ENCODE measurements at places on chromosomes 4 and X.
A peak's percentile ranks its signal among the peaks of the same experiment; 100 is the strongest.

DNA sequence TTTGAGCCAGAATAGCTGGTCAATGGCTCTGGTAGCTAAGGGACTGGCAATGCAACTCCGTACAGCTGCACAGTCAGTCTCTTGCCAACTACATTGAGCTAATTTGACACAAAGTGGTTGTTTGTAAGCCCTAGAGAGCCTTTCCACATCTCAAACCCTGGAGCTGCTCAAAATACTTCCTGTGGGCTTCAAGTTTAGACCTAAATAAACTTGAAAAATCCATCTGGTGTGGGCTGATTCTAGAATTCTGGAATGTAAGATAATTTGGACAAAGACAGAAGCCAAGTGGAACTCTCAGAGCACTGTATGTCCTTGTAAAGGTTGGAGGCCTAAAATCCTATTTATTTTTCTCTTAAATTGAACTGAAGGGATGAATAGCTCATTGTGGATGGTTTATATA lies 380.8 kb downstream of the SPRY1 start:
- ATAC-seq: no peak

DNA sequence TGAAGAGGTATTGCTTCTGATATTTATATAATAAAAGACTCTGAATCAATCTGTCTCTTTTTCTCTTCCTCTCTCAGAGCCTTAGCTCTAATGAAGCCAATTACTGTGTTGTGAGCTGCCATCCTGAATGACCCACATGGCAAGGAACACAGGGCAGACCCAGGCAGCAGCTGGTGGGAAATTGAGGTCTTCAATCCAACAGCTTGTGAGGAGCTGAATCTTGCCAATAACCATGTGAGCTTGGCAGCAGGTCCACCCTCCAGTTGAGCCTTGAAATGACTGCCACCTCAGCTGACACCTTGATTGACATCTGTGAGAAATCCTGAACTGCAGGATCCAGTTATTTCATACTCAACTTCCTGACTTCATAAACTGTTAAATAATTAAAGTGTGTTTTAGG lies 149.4 kb downstream of the NDST4 start:
- no peak for ATAC-seq

DNA sequence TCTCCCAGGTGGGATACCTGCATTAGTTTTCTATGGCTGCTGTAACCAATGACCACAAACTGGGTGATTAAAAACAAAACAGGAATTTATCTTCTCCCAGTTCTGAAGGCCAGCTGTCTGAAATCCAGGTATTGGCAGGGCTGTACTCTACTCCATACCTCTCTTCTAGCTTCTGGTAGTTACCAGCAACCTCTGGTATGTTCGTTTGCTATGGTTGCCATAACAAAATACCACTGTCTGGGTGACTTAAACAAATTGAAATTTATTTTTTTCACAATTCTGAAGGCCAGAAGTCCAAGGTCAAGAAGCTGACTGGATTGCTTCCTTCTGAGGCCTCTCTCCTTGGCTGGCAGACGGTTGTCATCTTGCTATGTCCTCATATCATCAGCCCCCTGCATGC lies 642.1 kb upstream of the TENM3 start:
- ATAC-seq: no peak

DNA sequence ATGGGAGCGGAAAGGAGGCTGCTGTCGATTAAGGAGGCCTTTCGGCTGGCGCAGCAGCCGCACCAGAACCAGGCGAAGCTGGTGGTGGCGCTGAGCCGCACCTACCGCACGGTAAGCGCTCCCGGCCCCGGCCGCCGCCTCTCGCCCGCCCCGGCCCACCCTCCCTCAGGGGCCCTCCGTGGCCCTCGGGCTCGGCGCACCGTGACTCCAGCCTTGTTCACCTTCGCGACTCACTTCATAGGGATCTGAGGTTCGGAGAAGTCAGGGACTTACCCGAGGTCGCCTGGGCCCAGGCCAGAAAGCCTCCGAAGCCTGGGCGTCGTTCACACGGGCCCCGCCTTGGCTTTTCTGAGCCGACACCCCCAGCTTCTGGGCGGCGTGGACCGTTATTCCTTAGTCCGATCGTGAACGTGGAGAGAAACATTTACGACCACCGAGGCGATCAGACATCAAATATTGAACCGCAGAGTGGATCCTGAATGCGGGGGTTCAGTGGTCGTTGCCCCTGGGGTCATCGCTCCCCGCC lies 362 bp downstream of the NCAPG start:
- ATAC-seq: peak; percentile 29

DNA sequence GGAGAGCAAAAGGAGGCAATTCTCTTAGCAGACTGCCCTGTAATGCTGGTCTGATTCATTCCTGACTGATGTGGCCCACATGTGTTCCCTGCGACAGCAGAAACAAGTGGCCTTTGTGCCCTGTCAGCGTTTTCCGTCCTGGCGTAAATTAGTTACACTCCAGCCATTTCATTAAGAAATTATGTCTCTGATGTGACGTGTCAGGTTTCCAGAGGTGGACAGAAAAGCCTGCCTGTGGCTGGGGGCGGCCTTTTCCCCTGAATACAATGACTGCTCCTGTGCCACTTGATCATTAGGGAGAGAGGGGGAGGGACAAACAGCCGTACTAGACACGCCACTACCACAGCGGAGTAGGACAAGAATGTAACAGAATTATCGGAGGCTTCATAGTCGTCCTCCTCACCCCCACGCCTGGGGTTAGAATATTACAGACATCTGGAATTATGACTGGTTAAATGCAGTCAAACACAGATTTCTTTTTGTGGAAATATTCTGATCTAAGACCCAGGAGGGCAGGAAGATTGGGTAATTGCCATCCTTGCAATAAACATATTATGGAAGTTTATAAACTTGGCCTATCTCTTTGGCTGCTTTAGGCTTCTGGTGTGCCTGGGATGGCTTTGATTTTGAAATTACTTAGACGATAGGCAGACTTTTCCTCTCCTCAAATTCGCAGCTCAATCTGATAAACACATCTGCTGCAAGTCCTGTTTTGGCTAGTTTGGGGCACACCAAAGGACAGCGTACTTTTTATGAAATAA lies 146.2 kb upstream of the BCOR start:
- no peak for ATAC-seq

DNA sequence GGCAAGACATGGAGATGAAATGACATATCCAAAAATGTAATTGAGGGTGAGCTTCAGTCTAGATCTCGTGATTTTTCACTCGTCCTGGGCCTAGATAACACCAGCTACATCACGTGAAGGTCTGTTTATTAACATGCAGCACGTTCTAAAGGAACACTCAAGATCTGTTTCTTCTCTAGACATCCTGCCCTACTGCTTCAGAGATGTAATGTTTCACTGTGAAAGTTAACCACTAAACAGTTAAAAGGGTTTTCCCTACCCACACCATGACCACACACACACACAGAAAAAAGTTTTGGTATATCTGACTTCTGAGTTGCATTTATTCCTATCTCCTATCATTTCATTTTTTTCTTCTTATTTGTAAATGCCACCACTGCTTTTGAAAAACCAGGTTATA lies 52.3 kb upstream of the SMIM31 start:
- peak; percentile 35 for ATAC-seq

GRCh38 chrX:40374486-40374885 lies 206.3 kb upstream of the ATP6AP2 start:
- no peak for ATAC-seq

DNA sequence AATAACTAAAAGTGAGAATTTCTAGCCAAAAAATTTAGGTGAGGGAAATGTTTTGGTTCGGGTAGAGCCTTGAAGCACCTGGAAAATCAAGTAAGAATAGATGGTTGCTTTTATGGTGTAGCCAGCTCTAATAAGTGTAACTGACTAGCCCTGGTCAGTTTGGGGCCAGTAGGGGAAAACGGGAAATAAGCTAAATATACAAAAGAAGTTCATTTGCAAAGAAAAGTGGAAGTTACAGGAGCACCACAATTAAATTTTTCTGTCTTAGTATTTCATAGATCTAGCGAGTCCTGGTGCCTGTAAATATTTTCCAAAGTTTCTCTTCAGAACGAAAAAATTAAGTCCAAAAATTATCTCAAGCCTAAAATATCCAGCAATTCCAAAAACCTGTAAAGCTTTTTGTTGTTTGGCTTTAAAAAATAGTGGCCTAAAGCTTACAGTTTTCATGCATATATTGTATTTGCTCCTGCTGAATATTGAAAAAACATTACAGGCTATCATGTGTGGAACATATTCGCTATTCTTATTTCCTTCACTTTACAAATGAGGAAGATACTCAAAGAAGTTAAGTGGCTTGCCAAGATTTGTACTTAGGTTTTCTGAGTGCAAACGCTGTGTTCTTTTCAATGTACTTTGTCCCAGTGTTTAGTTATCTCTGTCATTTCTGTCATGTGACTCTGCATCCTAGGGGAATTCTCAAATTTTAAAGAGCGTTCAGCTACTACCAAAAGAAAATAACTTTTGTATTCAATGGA lies 7.3 kb upstream of the PTPN13 start:
- ATAC-seq: no peak

DNA sequence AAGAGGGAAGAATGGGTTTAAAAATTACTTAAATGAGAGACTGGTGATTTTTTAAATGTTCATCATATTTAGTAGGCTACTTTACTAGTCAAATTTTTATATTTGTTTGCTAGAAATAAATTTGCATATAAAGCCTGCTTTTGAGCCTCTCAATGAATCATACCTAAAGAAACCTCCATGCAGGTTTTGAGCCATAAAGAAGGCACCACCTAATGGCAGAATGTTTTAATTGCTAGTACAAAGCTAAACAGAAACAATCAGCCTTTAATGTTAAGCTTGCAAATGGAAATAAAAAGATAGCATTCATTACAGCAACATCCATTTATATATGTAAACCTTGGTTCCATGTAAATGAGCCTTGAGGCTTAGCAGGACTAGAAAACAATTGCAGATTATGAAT lies 989.7 kb downstream of the CCSER1 start:
- no peak for ATAC-seq

- ATAC-seq: no peak
Measured at GRCh38 chrX:55659931-55660330, 36.7 kb downstream of the FOXR2 start.

DNA sequence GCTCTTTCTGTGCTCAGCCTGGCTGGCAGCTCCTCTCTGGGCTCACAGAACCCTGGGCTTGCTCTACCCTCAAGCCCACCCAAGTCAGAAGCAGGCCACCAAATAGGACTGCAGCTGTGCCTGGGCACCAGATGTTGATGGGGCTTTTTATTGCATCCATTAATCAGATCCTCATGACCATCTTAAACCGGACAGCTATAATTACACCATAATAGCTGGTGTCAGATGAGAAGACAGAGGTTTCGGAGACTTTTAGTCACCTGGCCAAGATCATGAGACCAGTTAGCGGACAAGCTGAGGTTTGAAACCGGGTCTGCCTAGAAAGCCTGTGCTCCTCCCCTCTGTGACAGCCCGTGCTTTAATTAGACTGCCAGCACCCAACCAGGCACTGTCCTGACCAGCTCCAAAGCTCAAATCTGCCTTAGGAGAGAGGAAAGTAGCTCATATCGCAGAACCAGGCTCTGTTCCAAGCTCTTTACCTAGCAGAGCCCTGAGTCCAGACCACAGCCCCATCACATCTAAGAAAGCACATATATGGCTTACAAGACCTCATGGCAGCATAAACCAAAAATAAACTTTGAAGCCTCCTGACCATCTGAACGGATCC lies 88.9 kb downstream of the JAKMIP1 start:
- no peak for ATAC-seq

DNA sequence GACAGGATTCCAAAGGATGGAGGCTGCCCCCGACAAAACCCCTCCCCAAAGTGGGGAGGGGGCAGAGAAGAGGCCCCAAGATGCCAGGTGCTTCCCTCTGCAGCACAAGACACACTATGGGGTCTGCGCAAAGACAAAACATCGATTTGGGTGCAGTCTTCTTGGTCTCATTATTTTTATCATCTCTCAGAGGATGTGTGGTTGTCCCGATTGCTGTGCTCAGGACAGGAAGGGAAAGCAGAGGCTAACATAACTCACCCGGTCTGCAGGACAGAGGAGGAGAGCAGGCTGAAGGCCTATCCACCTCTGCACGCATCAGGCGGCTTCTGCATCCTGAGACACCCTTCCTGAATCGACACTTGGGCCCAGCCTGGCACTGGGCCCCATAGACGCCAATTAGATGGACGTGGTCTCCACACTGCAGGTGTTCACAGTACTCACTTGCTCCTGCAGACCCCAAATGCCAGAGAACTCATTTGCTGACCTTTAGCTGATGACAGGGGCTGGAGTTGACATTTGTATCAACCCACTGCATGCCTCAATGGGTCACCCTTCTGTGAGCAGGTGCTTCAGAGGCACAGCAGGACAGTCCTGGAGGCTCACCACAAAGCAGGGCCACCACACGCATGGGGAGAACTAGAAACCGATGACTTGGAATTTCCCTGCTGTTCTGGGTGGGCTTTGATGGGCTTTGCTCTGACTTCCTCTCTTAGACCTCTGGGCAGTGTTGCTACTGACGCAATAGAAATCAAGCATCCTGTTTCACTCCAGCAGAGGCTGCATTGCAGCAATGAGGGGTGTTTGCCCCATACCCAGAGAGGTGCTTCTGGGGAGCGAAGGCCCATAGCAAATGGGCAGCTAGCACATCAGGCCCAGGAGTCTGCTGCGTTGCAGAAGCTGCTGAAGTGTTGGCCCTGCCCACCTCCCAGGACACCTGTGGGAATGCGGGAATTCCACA lies 96.3 kb upstream of the ENPP6 start:
- no peak for ATAC-seq

DNA sequence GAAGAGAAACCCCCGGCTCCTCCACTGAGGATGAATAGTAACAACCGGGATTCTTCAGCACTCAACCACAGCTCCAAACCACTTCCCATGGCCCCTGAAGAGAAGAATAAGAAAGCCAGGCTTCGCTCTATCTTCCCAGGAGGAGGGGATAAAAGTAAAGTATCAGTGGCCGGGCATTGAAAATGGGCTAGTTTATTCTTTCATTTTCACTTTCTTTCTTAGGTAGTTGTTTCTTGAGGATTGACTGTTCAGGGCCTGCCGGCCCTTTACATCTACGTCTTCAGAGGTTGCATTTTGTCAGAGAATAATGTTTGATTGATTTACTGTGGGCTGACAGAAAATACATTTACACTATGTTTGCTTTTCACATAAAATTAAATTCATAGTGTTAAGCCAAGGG lies 27.1 kb downstream of the PAK3 start:
- peak; percentile 56 for ATAC-seq

GRCh38 chrX:109890910-109891502 lies 111.9 kb upstream of the TMEM164 start:
- ATAC-seq: peak; percentile 43

DNA sequence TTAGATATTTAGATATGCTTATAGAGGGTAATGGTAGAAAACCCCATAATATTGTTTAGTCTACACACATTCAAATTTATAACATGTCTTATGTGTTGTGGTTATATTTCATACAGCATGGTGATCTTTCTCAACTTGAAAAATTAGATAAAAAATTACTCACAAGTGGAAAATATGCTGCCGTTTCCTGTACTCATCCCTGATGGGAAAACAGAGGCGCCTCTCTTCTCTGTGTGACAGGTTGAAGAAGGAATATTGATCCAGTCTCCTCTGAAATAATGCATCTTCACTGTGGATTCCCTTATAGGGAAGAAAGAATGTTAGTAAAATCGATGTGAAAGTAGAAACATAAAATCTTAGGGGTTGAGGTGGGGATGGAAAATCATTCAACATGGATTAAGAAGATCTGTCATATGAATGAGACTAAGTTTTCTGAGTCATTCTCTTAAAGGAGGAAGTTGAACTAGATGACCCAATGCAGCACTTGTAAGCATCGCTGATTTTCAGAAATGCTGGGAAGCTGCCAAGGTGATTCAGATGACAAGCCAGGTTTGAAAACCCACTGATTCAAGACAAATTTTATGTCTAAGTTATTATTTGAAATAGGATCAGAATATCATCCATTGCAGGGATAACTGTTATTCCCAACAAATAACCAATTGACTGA lies 70.7 kb downstream of the ANKRD50 start:
- no peak for ATAC-seq

Measured in activated T-helper 17 cell treated with anti-CD3 and anti-CD28 coated beads, Interleukin-2, amount 50 U/mL, for 72 hours (primary cell).